ENCODE measurements at places on chromosomes 11 and 22.

GRCh38 chr11:102729849-102730815 lies 5.4 kb upstream of the MMP8 start:
- no peak for DNase-seq

- no peak for DNase-seq
These were observed 615 bp downstream of the ANO5 start for GRCh38 chr11:22193348-22194051.

GRCh38 chr22:38162881-38163843 lies 18.5 kb downstream of the PLA2G6 start:
- DNase-seq, result no peak

GRCh38 chr11:44634401-44635281 lies 69.2 kb downstream of the CD82 start:
- DNase-seq, result no peak

DNA sequence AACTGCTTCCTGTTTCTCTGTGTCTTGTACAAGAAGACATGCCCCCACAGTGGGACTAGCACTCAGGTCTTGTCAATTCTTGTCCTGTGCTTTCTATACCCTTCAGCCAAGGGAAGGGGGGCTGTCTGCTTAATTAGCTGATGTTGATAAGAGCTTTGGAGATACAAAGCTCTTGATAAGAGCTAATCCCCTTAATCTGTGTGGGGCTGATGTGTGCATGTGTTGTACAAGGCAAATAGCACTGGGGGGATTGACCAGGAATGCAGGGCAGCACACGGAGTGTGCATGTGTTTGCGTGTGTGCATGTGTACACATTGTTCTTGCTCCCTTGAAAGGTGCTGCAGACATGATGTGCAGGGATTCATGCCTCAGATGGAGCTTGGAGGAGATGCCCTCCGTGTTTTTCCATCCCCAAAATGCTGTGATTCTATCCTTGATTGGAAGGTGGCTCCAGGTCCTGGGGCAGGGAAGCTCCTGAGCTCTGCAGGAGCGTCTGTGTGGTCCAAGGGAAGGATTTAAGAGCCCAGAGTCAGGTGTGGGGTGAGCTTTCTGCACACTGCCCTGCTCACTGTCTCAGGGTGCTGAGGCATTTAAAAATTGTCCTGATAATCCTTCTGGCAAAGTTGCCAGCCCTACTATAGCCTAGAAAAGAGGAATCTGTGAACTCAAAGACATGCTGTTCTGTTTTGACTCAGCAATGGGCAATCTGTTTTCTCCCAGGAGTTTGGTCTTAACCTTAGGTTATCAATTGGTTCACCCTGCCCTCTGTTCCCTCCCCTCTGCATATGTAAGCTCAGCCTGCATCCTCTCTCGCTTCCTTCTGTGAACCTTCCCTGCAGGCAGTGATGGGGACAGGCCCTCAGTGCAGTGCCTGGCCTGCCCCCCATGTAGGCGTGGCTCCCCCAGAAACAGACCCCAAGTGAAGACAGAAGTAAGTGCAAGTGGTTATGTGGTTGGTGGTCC lies 102.0 kb downstream of the GRIK4 start:
- no peak for DNase-seq

All from activated CD4-positive, alpha-beta T cell treated with anti-CD3 and anti-CD28 coated beads, Interleukin-2, amount 50 U/mL, for 24 hours (primary cell).